ENCODE measurements at places on chromosomes 3 and 15.

GRCh38 chr3:121581691-121582090, 11.5 kb upstream of the FBXO40 start:
- no peaks in the 10 kb centered on the region for H3K4me1 ChIP-seq
- DNase-seq = no peak
- no peak overlapping the region for H3K27ac ChIP-seq
- H3K4me3 ChIP-seq = no peak overlapping the region

DNA sequence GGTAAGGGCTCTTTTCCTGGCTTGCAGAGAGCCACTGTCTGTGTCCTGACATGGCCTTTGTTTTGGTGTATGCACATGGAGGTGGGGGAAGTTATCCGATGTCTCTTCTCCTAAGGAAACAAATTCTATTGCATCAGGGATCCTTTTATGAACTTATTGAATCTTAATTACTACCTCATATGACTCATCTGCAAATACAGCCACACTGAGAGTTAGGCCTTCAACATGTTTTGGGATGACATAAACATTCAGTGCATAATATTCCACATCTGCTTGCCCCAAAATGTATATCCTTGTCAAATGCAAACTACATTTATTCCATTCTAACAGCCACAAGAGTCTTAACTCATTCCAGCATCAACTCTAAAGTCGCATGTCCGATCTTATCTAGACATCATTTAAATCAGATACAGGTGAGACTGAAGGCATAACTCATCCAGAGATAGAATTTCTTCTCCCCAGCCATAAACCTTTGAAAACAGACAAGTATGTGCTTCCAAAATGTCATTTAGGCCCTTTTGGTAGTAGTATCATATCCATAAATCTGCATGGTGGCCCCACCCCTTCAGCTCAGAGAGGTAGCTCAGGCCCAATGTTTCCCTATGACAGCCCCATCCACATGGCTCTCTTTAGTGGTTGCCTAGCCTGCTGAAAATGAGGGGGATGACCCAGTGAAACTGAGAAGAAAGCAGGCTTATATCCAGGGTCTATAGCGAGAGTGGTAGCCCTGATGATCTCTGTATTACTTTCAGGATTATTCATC, 289.5 kb upstream of the ALCAM start:
- peaks cover 7% of the 10 kb centered on the region for H3K36me3 ChIP-seq
- DNase-seq = no peak
- no peaks in the 10 kb centered on the region for H3K27me3 ChIP-seq
- H3K4me3 ChIP-seq = no peak overlapping the region
- no peaks in the 10 kb centered on the region for H3K4me1 ChIP-seq

GRCh38 chr3:68056556-68056955, 402.1 kb upstream of the SUCLG2 start:
- no peak for DNase-seq
- H3K4me1 ChIP-seq = no peaks in the 10 kb centered on the region
- H3K27me3 ChIP-seq = no peaks in the 10 kb centered on the region
- no peak overlapping the region for H3K4me3 ChIP-seq

- H3K36me3 ChIP-seq = no peaks in the 10 kb centered on the region
- peak; percentile 31 for DNase-seq
- H3K27me3 ChIP-seq = no peaks in the 10 kb centered on the region
- no peaks in the 10 kb centered on the region for H3K4me1 ChIP-seq
Measured at GRCh38 chr3:86147119-86147518, 843.8 kb downstream of the VGLL3 start.

GRCh38 chr3:189121092-189121491, 50.7 kb upstream of the TPRG1 start:
- no peaks in the 10 kb centered on the region for H3K27me3 ChIP-seq
- DNase-seq = no peak
- H3K4me1 ChIP-seq = no peaks in the 10 kb centered on the region
- no peak overlapping the region for H3K4me3 ChIP-seq

- no peak for DNase-seq
- H3K27me3 ChIP-seq = no peaks in the 10 kb centered on the region
- no peaks in the 10 kb centered on the region for H3K4me1 ChIP-seq
Measured at GRCh38 chr15:97728791-97729190, 231.7 kb upstream of the ARRDC4 start.

GRCh38 chr3:41267975-41268640, 68.8 kb downstream of the CTNNB1 start:
- DNase-seq = no peak
- no peaks in the 10 kb centered on the region for H3K4me1 ChIP-seq
- no peak overlapping the region for H3K4me3 ChIP-seq
- H3K27ac ChIP-seq = no peak overlapping the region

DNA sequence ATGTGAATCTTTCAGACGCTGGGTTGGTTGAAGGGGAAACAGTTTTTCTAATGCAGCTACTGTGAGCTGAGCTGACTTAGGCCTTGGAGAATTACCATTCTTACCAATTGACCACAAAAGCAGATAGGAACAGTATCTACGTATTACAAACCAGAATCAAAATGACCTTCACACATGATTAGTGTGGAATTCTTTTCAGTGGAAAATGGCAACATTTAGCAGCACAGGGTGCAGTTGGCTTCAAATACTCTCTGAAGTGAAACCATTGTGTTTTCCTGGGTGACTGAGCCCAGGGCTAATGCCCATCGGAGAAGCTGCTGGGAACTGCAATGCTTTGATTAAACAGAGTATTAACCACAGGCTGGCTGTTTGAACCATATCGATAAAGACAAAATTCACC, 40.2 kb upstream of the GOLGA8J start:
- H3K36me3 ChIP-seq = no peaks in the 10 kb centered on the region
- no peaks in the 10 kb centered on the region for H3K27me3 ChIP-seq
- DNase-seq = no peak
- no peak overlapping the region for H3K4me3 ChIP-seq
- H3K27ac ChIP-seq = no peak overlapping the region

GRCh38 chr15:43487271-43487895, 5.6 kb downstream of the TP53BP1 start:
- no peak for DNase-seq
- peaks cover 5% of the 10 kb centered on the region for H3K4me1 ChIP-seq
- no peak overlapping the region for H3K4me3 ChIP-seq

- H3K27me3 ChIP-seq = no peaks in the 10 kb centered on the region
- DNase-seq = no peak
Measured at GRCh38 chr3:43902415-43902814, 211.7 kb downstream of the ABHD5 start.

GRCh38 chr15:78004919-78005634, 72.4 kb downstream of the TBC1D2B start:
- H3K4me3 ChIP-seq = no peak overlapping the region
- H3K27me3 ChIP-seq = no peaks in the 10 kb centered on the region
- no peak for DNase-seq
- H3K36me3 ChIP-seq = peaks cover 11% of the 10 kb centered on the region
- no peak overlapping the region for H3K27ac ChIP-seq

GRCh38 chr3:168877899-168878298, 782.2 kb upstream of the GOLIM4 start:
- no peaks in the 10 kb centered on the region for H3K27me3 ChIP-seq
- H3K4me3 ChIP-seq = no peak overlapping the region
- no peaks in the 10 kb centered on the region for H3K4me1 ChIP-seq
- no peak overlapping the region for H3K27ac ChIP-seq

GRCh38 chr3:181755959-181756358, 44.2 kb downstream of the SOX2 start:
- DNase-seq = no peak
- H3K27ac ChIP-seq = no peak overlapping the region
- peak overlapping the region; percentile 66 for H3K4me3 ChIP-seq
- peaks cover 11% of the 10 kb centered on the region for H3K4me1 ChIP-seq
- no peaks in the 10 kb centered on the region for H3K27me3 ChIP-seq

GRCh38 chr3:46208167-46208704, at the start of gene CCR1:
CCR1 (minus strand) TSS chr3:46208313; CDS start chr3:46204313, 4,000 bp downstream.
- no peak within 1 kb of the TSS for H3K4me3 ChIP-seq
- H3K27ac ChIP-seq = no peak within 1 kb of the TSS
- H3K36me3 ChIP-seq = no peaks in the 10 kb centered on the region
- H3K4me1 ChIP-seq = 0 out of 2 replicates have a peak, but pooled peaks cover 2% of the 10 kb centered on the region
- DNase-seq = peak; percentile 61

GRCh38 chr3:15439476-15439875, 12.1 kb downstream of the EAF1 start:
- H3K4me3 ChIP-seq = no peak overlapping the region
- H3K4me1 ChIP-seq = no peaks in the 10 kb centered on the region
- no peak for DNase-seq
- peaks cover 62% of the 10 kb centered on the region for H3K36me3 ChIP-seq

GRCh38 chr3:194867270-194867983, 181.7 kb downstream of the FAM43A start:
- peaks cover 8% of the 10 kb centered on the region for H3K4me1 ChIP-seq
- H3K27ac ChIP-seq = no peak overlapping the region
- H3K4me3 ChIP-seq = no peak overlapping the region
- DNase-seq = no peak
- no peaks in the 10 kb centered on the region for H3K27me3 ChIP-seq

DNA sequence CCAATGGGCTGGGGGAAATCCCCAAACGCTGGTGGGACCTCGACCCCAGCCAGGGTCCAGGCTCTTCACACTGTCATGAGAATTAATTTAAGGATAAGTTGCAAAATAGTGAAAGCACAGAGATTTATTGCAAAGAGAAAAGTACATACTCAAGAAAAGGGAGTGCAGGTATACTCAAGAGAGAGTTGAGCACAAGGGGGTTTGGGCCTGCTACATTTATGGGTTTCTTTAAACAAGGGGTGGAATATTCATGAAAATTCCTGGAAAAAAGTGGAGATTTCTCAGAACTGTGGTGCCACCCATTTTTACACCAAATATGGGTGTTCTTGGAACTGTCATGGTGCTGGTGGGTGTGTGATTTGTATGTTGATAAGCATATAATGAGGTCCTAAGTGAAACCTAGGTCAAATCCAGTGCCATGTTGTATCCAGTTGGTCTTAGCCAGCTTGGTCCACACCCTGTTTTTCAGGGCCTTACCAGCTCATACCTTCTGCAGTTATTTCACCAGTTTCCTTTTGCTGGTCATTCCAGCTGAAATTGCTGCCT, 32.6 kb upstream of the NEO1 start:
- H3K4me1 ChIP-seq = peaks cover 4% of the 10 kb centered on the region
- no peak for DNase-seq
- H3K4me3 ChIP-seq = no peak overlapping the region
- no peaks in the 10 kb centered on the region for H3K27me3 ChIP-seq
- H3K27ac ChIP-seq = no peak overlapping the region

GRCh38 chr3:171248426-171249111, 211.6 kb downstream of the TNIK start:
- H3K27me3 ChIP-seq = no peaks in the 10 kb centered on the region
- no peak for DNase-seq
- no peaks in the 10 kb centered on the region for H3K4me1 ChIP-seq

All from H9 (cell line).